T-helper 17 cell (primary cell): ENCODE measurements at places on chromosomes 3 and 15.

- DNase-seq: no peak
- H3K4me1 ChIP-seq: no peaks in the 10 kb centered on the region
- no peaks in the 10 kb centered on the region for H3K36me3 ChIP-seq
Observed at GRCh38 chr3:59326246-59327024, 276.6 kb upstream of the CFAP20DC start.

DNA sequence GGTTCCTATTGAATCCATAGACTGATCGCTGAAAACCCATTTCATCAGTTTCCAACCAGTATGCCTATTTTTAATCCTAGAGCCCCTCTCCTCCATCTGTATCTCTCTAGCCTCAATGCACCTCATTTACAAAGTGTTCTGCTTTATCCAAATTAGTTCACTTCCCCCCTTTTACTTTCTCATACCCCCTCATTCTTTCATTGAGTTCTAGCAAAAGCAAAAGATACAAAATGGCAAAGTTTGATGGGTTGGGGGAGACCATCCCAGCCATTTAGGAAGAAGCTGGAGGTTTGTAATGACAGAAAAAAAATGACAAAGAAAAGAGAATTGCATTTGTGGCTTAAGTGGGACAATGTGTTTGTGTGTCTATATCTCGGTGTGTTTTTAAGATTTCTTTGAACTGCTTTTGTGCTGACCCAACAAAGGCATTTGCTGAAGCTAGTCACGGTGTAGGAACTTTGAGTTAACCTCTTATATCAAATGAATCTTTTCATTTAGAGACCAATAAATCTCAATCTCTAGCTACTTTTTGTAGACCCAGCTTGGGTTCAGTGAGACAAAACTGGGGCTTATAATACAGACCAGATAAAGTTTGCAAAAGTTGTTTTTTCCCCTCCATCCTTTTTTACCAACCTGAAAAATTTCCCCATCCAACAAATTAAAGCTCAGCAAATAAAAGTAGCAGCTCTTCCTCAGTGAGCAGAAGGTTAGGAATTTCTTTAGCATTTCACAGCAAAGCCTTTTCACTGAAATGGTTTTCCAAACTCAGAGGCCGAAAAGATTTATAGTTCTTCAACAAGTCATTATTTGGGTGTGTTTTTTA is 18.7 kb downstream of the NR2F2 start:
- no peaks in the 10 kb centered on the region for H3K4me1 ChIP-seq
- no peak for DNase-seq
- H3K27me3 ChIP-seq: peaks cover 82% of the 10 kb centered on the region
- no peak overlapping the region for H3K27ac ChIP-seq

- H3K36me3 ChIP-seq: no peaks in the 10 kb centered on the region
- H3K27me3 ChIP-seq: peaks cover 30% of the 10 kb centered on the region
- no peak overlapping the region for H3K27ac ChIP-seq
- H3K4me3 ChIP-seq: no peak overlapping the region
- H3K4me1 ChIP-seq: peaks cover 5% of the 10 kb centered on the region
Observed at GRCh38 chr3:107367353-107367752, 9.9 kb upstream of the CCDC54 start.

GRCh38 chr15:35014241-35014640 is 26.2 kb upstream of the ZNF770 start:
- no peak for DNase-seq
- H3K36me3 ChIP-seq: no peaks in the 10 kb centered on the region
- H3K4me1 ChIP-seq: peaks cover 3% of the 10 kb centered on the region
- no peak overlapping the region for H3K4me3 ChIP-seq

DNA sequence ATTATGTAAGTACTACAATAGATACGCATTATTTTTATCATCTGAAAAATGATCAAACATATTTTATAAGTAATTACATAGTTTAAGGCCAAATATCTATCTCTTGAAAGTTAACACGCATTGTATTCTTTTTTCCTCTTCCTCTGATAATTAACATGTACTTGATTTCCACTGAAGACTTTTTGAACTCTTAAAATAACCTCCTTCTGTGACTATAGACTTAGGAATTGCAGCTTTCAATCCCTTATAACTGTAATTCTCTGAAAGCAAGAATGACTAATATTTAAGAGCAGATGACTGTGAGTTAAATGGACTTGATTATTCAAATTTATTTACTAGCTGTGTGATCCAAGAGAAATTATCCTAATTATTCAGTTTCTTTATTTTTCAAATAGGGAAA is 730.6 kb upstream of the NECTIN3 start:
- no peaks in the 10 kb centered on the region for H3K36me3 ChIP-seq
- no peak overlapping the region for H3K4me3 ChIP-seq
- no peak for DNase-seq
- H3K4me1 ChIP-seq: no peaks in the 10 kb centered on the region
- no peak overlapping the region for H3K27ac ChIP-seq

DNA sequence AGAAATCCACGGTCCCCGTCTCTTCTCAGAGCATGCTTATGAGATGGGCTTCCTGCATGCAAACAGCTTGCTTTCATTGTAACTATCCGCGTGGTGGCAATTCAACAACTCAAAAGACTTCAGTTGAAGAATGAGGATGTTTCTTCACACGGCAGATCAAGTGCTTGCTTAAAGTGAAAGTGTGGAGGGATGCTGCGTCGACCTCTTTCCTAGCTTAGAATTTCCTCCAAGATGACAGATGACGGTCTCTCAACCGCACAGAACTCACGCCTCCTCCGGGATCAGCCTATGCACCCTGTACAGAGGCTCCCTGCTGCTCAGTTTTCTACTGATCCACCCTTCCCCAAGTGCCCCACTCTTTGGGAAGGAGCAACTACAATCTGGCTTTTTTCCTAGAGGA is 47.8 kb downstream of the PCSK6 start:
- H3K4me3 ChIP-seq: no peak overlapping the region
- no peak for DNase-seq
- H3K27ac ChIP-seq: no peak overlapping the region
- H3K4me1 ChIP-seq: peaks cover 2% of the 10 kb centered on the region
- H3K36me3 ChIP-seq: peaks cover 3% of the 10 kb centered on the region

DNA sequence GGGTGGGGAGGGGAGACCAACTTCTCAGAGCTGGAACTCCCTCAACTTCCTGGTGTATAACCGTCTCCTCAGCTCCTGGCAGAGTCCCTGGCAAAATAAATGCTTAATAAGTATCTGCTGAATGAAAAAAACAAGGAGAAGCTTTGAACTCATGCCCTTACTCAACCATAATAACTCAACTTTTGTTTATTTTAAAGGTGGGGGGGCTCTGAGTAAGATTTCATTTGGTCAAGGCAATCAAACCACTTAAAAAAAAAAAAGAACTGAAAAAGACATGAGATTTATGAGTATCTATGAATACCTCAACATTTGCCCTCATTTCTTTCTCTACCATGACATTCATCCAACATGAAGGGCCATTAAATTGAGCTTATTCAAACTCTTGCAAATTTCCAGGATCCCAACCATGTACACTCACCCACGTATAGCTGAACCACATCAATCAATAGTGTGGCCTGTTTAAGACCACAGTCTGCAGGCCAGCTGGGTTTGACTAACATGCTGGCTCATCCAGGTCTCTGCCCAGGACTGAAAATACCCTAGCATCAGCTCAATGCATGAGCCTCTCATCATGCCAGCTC is 157.9 kb downstream of the FOXP1 start:
- H3K27ac ChIP-seq: peak overlapping the region; percentile 53
- H3K4me3 ChIP-seq: no peak overlapping the region
- no peak for DNase-seq
- peaks cover 5% of the 10 kb centered on the region for H3K36me3 ChIP-seq
- H3K4me1 ChIP-seq: peaks cover 54% of the 10 kb centered on the region

DNA sequence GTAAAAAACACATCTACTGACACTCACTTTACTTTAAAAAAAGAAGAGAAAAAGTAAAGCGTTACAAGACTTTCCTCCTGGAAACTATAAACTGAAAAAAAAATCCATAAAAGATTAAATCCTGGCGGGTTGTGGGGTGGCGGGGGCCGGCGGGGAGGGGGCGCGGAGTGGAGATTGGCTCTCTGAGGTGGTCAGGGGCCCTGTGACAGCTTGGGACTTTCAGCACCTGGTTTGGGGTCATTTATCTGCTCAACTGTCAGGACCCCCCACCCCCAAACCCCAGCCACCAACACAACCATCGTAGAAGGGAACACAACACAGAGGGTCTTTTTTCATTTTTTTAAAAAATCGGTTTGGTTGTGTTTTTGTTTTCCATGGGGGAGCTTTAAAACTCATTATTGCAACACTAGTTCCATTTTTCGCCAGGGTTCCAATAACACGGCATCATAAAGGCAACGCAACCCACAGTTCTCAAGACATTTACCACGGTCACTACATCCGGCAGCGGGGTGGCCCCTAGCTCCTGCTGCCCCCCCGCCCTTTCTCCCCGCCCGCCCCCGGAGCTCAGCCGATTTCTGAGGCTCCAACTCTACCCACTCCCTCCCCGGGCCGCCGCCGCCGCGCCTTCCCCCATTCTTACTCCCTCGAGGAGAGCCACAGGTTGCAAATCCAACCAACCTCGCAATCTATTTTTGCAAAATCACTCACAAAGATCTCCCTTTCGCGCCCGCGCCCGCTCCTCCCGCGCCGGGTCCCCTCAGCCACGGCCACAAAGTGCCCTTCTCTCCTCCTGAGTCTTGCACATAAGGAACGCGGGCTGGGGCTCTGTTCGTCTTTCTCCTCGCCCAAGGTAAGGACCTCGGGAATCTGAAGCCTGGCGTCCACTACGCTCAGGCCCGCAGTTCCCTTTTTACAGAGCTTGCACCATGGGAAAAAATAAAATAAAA is 1.8 kb downstream of the BCL6 start:
- peak overlapping the region; percentile 99 for H3K27ac ChIP-seq
- no peaks in the 10 kb centered on the region for H3K27me3 ChIP-seq
- peak; percentile 27 for DNase-seq
- H3K4me3 ChIP-seq: peak overlapping the region; percentile 100
- H3K4me1 ChIP-seq: peaks cover 55% of the 10 kb centered on the region
- peaks cover 6% of the 10 kb centered on the region for H3K36me3 ChIP-seq

- no peak overlapping the region for H3K4me3 ChIP-seq
- no peak overlapping the region for H3K27ac ChIP-seq
- H3K4me1 ChIP-seq: no peaks in the 10 kb centered on the region
- H3K27me3 ChIP-seq: no peaks in the 10 kb centered on the region
- H3K36me3 ChIP-seq: no peaks in the 10 kb centered on the region
- DNase-seq: no peak
Observed at GRCh38 chr3:6222069-6222468, 638.8 kb upstream of the GRM7 start.

DNA sequence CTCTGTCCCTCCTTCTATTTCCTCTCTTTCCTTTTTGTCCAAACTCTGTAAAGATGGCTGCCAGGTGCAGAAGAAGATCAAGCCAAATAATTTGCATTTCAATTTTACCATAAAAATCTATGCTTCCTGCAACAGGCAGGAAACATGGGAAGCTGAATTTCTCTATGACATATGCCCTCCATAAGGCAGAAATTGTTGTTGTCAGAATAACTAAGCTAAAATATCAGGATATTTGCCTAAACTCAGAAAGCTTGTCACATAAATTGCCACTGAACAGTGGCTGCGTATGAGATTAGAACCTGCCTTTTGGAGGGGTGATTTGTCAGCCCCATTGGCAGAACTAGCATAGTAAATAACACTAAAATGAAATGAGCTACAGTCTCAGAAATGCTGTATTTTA is 288.3 kb upstream of the LMCD1 start:
- H3K4me3 ChIP-seq: no peak overlapping the region
- DNase-seq: no peak
- H3K36me3 ChIP-seq: no peaks in the 10 kb centered on the region

GRCh38 chr3:48240000-48240963 is 622 bp upstream of the ZNF589 start:
- H3K4me1 ChIP-seq: peaks cover 2% of the 10 kb centered on the region
- no peaks in the 10 kb centered on the region for H3K27me3 ChIP-seq
- H3K36me3 ChIP-seq: no peaks in the 10 kb centered on the region

DNA sequence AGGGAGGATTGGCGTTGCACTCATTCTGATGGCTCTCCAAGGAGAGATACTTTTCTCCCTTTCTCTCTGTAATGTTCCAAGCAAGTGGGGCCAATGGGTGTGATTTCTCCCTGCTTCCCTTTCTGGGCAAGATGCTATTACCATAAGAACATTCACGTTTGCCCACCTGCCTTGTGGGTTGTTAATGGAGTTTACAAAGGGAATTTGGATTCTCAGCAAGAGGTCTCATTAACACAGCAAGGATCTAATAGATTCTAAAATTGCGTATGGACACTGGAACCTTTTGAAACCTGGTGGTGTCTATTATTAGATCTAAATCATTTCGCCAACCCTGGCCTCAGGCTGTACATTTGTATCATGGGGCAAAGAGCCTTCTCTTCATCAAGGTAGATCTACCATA is 74.1 kb downstream of the SLCO3A1 start:
- no peak for DNase-seq
- no peak overlapping the region for H3K4me3 ChIP-seq
- no peaks in the 10 kb centered on the region for H3K27me3 ChIP-seq
- peaks cover 56% of the 10 kb centered on the region for H3K4me1 ChIP-seq
- no peaks in the 10 kb centered on the region for H3K36me3 ChIP-seq
- H3K27ac ChIP-seq: no peak overlapping the region

DNA sequence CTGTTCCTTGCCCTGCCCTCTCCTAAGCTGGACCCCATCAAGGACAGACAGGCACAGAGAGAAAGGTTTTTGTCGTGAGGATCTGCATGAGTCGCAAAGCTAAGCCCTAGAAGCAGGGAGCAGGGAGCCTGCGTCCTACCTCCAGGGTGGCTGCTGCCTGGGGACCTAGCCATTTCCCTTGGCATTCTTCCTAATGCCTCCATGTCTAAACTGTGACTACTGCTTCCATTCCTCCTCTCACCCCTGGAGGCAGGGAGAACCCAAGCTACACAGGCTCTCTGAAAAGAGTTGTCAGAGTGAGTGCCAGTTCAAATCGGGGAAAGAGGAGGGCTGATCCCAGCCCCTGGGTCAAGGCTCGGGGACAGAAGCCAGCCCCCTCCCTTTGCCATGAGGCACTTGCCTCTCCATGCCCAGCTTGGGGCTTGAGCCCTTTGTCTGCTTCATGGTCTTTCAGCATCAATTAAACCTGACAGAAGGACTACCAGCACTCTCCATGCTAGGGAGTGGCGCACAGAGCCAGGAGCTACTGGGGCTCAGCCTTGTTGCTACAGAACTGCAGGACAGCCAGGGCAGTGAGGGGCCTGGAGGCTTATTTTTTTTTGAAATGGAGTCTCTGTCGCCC is 2.4 kb downstream of the GCHFR start:
- DNase-seq: no peak
- H3K27ac ChIP-seq: peak overlapping the region; percentile 95
- peaks cover 25% of the 10 kb centered on the region for H3K4me1 ChIP-seq
- no peaks in the 10 kb centered on the region for H3K36me3 ChIP-seq
- peak overlapping the region; percentile 15 for H3K4me3 ChIP-seq
- no peaks in the 10 kb centered on the region for H3K27me3 ChIP-seq

DNA sequence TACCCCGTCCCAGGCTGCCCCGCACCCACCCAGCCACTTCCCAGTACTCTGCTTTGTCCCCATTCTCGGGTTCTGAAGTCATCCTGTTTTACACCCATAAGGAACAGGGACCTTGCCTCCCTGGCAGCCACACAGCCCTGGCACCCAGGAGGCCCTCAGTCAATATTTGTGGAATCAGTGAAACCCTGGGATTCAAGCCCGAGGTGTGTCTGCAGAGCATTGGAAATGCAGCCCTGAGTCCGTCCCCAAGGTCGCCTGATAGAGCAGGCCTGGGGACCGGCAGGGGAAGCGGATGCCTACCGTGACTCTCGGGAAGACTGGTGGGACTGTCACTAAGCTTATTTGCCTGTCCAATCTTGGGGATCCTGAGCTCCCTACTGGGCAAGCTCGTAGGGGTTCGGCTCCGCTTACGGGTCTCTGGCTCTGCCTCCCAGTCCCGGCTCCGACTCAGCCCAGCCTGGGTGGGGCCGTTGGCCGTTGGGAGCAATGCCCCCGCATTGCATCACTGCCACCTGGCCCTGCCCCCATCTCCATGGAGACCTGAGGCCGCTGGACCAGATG is 64.4 kb upstream of the TAMM41 start:
- peaks cover 38% of the 10 kb centered on the region for H3K4me1 ChIP-seq
- no peaks in the 10 kb centered on the region for H3K27me3 ChIP-seq
- DNase-seq: no peak
- no peaks in the 10 kb centered on the region for H3K36me3 ChIP-seq
